ENCODE measurements at places on chromosomes 5 and 9. TPM values are rescaled to one million over a fixed set of nuclear protein-coding genes. Genes with fewer than 3 reads are reported as not detected.

Gene SPINK4
- total RNA-seq = not detected

- H3K27ac ChIP-seq = no peak overlapping the region
- H3K4me1 ChIP-seq = peaks cover 10% of the 10 kb centered on the region
- H3K36me3 ChIP-seq = no peaks in the 10 kb centered on the region
- DNase-seq = no peak
- H3K4me3 ChIP-seq = no peak overlapping the region
Measured at GRCh38 chr9:84174486-84174885, 166.1 kb downstream of the SLC28A3 start.

Gene FGF1
- total RNA-seq = 38.1 TPM

GRCh38 chr5:169431386-169431785 lies 130.4 kb upstream of the SLIT3 start:
- no peak overlapping the region for H3K4me3 ChIP-seq
- H3K36me3 ChIP-seq = no peaks in the 10 kb centered on the region
- H3K4me1 ChIP-seq = no peaks in the 10 kb centered on the region
- no peak for DNase-seq
- no peaks in the 10 kb centered on the region for H3K27me3 ChIP-seq

DNA sequence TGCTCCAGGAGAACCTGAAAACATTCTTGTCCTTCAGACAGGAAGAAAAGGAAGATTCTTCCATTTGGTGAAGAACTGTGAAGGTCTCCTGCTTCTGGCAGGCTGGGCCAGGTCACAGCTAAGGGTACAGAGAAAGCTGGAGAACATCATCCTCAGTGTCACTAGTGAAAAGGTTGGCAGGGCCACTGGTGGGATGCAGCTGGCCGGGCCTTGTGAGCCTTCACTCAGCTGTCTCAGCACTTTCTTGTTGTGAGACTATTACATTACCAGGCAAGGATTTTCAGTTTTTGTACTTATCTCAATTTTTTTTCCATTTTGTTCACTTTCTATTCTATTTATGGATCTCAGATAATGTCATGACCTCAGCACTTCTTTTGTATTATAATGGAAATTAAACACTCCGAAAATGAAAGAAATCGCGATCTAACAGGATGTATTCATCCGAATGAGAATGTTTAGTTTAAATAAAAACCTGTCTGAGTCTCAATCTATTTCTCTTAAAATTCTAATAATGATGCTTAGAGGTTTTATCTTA lies 9.9 kb upstream of the IFNA8 start:
- no peak overlapping the region for H3K27ac ChIP-seq
- H3K4me1 ChIP-seq = peaks cover 22% of the 10 kb centered on the region
- no peak overlapping the region for H3K4me3 ChIP-seq
- no peak for DNase-seq
- peaks cover 87% of the 10 kb centered on the region for H3K27me3 ChIP-seq

- no peaks in the 10 kb centered on the region for H3K4me1 ChIP-seq
- peak overlapping the region; percentile 47 for H3K27ac ChIP-seq
- H3K4me3 ChIP-seq = no peak overlapping the region
- H3K36me3 ChIP-seq = no peaks in the 10 kb centered on the region
- H3K27me3 ChIP-seq = no peaks in the 10 kb centered on the region
- DNase-seq = no peak
Measured at GRCh38 chr9:81804306-81804705, 115.0 kb upstream of the TLE1 start.

GRCh38 chr5:159533197-159533596 lies 202.9 kb upstream of the IL12B start:
- H3K36me3 ChIP-seq = no peaks in the 10 kb centered on the region
- no peak overlapping the region for H3K27ac ChIP-seq
- no peaks in the 10 kb centered on the region for H3K4me1 ChIP-seq
- no peaks in the 10 kb centered on the region for H3K27me3 ChIP-seq

GRCh38 chr5:54756301-54756700 lies 229.1 kb downstream of the ESM1 start:
- H3K4me3 ChIP-seq = no peak overlapping the region
- no peak overlapping the region for H3K27ac ChIP-seq
- H3K36me3 ChIP-seq = no peaks in the 10 kb centered on the region
- no peaks in the 10 kb centered on the region for H3K4me1 ChIP-seq

DNA sequence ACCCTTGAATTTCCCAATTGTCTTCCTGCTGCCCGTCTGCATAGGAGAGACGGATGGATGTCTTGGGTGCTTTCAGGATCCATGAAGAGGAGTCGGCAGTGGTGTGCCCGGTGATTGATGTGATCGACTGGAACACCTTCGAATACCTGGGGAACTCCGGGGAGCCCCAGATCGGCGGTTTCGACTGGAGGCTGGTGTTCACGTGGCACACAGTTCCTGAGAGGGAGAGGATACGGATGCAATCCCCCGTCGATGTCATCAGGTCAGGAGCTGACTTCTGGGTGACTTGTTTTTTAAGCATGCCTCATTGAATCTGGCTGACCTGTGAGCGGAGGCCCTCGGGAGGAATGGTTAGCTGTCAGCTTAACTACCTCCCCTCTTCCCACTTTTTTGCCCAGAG lies 24.2 kb downstream of the GALNT12 start:
- DNase-seq = no peak
- no peak overlapping the region for H3K27ac ChIP-seq
- H3K4me3 ChIP-seq = no peak overlapping the region
- no peaks in the 10 kb centered on the region for H3K36me3 ChIP-seq
- no peaks in the 10 kb centered on the region for H3K4me1 ChIP-seq

Gene CRHBP
- 2.1 TPM for total RNA-seq

DNA sequence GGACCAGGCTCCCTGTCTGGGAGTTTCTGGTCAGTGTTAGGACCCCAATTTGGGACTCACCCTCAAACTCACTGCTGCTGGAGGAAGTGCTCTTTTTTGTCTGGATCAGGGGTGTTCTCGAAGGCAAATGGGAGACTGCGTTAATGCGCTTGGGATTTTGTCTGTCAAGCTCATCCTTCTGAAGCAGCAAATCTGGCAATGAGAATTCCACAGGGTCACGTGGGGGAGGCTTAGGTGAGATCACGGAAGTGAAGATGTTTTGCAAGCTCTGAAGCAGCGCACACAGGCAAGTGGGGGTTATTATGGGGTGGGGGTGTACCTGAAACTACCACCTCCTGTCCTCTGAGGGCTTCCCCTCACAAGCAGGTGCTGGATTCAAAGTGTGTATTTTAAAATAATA lies 10.5 kb upstream of the TEX53 start:
- no peak overlapping the region for H3K4me3 ChIP-seq
- no peaks in the 10 kb centered on the region for H3K27me3 ChIP-seq
- H3K27ac ChIP-seq = no peak overlapping the region
- no peaks in the 10 kb centered on the region for H3K4me1 ChIP-seq
- DNase-seq = no peak

DNA sequence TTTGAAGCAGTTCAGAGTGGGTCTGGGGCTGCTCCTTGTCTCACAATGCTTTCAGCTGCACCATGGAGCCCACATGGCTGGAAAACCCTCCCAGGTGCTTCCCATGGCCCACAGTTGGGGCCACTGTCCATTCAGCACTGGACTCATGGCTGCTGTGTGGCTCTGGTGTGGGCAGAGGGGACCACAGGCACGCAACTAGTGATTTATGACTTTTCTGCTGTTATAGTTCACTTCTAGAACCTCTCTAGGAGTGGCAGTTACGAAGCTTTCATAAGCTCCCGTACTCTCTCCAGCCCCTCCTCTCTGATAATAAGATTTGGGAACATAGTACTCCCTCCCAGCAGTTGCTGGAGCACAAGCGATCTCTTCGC lies 29.0 kb downstream of the GLRA1 start:
- no peaks in the 10 kb centered on the region for H3K27me3 ChIP-seq
- H3K36me3 ChIP-seq = no peaks in the 10 kb centered on the region
- no peak overlapping the region for H3K27ac ChIP-seq
- no peak overlapping the region for H3K4me3 ChIP-seq
- H3K4me1 ChIP-seq = no peaks in the 10 kb centered on the region
- no peak for DNase-seq

GRCh38 chr5:332843-333242 lies 11.3 kb downstream of the AHRR start:
- DNase-seq = no peak
- no peaks in the 10 kb centered on the region for H3K27me3 ChIP-seq

GRCh38 chr5:178305801-178306200 lies 73.2 kb upstream of the PHYKPL start:
- no peaks in the 10 kb centered on the region for H3K4me1 ChIP-seq
- no peak for DNase-seq
- H3K27me3 ChIP-seq = no peaks in the 10 kb centered on the region
- no peak overlapping the region for H3K27ac ChIP-seq

DNA sequence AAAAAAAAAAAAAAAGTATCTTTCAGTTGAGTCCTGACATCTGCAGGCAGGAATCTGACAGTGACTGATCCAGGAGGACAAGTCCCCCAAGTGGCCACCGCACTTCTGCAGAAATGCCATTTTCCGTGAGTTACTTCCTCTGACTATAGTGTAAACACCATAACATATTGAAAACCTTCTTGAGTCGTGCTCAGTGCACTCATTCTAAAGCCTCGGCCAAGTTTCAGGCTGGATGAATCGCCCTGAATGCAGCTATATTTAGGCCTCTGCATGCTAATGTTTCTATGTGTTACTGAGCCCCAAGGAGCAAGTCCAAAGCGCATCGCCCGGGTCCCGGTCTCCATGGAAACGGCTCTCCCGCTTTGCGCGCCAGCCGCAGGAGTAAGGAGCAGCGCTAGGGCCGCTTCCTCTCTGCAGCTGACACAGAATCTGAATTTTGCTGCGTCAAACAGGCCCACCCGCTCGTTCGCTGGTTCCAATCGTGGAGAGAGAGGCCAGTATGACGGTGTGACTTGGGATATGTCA lies 335.4 kb downstream of the MSX2 start:
- no peak for DNase-seq
- H3K4me3 ChIP-seq = peak overlapping the region; percentile 21
- H3K36me3 ChIP-seq = no peaks in the 10 kb centered on the region
- H3K27ac ChIP-seq = no peak overlapping the region

Gene SLC25A2
- not detected for total RNA-seq

DNA sequence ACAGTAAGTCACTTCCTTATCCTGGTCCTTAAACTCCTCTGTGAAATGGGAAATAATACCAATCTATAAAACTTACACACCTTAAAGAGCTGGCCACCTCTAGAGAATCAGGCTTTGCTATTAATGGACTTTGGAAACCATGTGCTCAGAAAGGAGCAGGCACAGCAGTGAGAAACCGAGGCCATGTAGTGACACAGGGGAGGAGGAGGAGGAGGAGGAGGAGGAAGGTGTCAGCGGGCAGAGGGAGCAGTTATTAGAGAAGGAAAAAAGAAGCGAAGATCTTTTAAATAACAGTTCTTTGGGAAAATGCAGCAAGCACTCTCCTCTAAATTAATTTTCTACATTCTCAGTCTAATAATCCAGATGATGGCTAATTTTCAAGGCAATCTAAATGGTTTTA lies 38.0 kb downstream of the SUSD1 start:
- H3K27me3 ChIP-seq = no peaks in the 10 kb centered on the region
- H3K27ac ChIP-seq = no peak overlapping the region
- no peaks in the 10 kb centered on the region for H3K4me1 ChIP-seq
- DNase-seq = no peak

- no peaks in the 10 kb centered on the region for H3K4me1 ChIP-seq
- no peak for DNase-seq
- peak overlapping the region; percentile 61 for H3K27ac ChIP-seq
- peak overlapping the region; percentile 30 for H3K4me3 ChIP-seq
- no peaks in the 10 kb centered on the region for H3K27me3 ChIP-seq
Measured at GRCh38 chr9:97411440-97411788, 482 bp upstream of the TDRD7 start.

DNA sequence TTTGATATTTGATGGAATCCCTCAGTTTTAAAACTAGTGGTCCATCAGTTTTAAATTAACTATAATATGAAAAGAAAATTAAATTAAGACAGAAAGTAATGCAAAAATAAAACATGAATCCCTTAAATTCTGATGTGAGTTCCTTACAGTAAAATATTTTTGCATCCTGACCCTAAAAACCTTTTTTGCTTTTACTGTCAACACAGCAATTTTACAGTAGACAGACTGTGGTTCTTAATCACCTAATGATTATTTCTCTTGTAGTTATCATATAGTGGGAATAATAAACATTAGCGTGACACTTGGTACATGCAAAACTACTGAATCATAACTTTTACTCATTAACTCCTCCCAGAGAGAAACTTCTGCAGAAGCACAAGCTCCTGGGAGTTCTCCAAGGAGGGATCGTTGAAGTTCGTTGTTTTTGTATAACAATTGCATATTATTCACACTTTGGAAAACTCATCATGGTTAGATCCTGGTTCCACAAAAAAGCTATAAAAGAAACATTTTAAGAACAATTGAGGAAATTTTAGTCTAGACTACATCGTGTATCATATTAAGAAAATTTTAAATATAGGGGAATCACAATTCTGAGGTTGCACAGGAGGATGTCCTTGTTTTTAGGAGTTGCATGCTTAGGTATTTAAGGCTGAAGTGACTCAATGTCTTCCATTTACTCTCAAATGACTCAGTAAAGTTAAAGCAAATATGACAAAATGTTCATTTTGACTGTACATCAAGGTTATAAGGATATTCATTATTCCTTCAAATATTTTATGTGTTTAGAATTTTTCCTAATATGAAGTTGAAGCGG lies 88.2 kb upstream of the NIPAL4 start:
- H3K27ac ChIP-seq = no peak overlapping the region
- H3K27me3 ChIP-seq = no peaks in the 10 kb centered on the region
- H3K4me1 ChIP-seq = no peaks in the 10 kb centered on the region
- no peak overlapping the region for H3K4me3 ChIP-seq

DNA sequence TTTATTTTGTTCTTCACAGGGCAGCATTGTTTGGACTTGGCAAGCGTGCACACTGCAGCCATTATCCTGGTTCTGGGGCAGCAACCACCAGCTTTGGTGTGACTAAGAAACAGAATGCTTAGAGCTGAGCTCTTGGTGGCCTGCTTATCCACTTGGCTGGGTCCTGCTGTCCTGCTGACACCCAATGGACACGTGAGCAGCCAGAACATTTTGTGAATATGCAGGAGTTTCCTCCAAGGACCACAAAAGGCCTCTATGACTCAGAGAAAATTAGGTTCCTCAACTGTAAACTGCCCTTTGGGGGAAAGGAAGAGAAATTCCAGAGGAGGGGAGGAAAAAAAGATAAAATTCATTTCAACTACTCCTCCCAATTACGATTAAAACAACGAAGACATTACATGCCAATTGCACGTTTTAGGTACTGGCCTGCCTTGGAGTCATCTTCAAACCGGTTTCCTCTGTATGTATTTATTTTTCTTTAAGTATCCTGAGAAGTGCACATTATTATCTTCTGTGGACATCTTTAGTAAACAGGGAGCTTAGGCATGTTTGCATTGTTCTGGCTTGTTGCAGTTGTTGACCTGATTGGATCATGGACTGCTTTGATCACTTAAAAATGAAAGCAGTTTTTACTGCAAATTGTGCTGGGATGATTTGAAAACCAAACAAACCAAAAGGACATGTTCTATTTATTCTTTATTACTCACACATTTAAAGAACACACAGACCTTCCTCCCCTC lies 82.3 kb upstream of the TLE4 start:
- peak overlapping the region; percentile 0 for H3K4me3 ChIP-seq
- no peaks in the 10 kb centered on the region for H3K36me3 ChIP-seq
- H3K27ac ChIP-seq = no peak overlapping the region
- H3K4me1 ChIP-seq = no peaks in the 10 kb centered on the region
